ENCODE measurements at places on chromosomes 16 and 17.
A peak's percentile ranks its signal among the peaks of the same experiment; 100 is the strongest.

GRCh38 chr17:3719265-3719664 lies 4.4 kb upstream of the HASPIN start:
- DNase-seq, result no peak

DNA sequence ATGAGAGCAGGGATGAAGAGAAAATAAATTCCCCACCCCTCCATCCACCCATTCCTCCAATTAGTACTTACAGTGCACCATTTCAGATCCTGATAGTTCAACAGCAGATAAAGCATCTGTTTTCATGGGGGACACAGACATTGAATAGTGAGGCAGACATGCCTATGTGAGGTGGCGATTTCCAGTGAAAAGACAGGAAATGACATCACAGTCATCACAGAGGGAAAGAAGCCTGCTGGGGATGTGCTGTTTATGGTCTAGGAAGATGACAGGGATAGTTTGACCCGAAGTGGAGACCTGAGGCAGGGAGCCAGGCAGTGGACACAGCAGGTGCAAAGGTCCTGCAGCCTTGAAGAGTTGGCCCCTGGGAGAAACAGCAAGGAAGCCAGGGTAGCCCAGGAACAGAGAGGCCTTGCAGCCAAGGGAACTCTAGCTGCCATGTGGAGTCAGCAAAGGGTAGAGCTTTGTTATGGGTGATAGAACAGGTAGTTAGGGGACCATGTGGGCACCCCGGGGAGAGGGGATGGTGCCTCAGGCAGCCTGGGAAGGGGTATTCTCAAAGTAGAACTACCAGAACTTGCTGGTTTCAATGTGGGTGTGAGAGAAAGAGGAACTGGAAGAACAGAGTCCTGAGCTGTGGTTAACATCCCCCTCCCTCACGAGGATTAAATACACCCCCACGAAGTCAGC lies 256.6 kb downstream of the CPPED1 start:
- DNase-seq, result peak; percentile 69

DNA sequence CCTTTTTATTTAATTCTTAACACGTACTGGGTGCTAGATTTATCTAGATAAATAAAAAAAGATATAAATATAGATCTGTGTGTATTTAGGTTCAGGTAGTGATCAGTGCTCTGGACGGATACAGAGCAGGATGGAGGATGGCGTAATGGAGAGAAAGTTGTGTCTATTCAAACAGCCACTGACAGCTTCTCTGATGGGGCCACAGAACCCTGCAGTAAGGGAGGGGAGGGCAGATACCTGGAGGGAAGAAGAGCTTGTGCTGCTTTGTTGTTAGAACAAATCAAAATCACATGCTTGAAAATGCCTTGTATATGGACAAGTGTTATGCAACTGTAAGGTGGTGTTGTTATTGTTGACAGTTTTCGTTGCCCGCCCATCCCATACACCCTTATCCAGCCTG lies 170.2 kb downstream of the UTP18 start:
- no peak for DNase-seq

DNA sequence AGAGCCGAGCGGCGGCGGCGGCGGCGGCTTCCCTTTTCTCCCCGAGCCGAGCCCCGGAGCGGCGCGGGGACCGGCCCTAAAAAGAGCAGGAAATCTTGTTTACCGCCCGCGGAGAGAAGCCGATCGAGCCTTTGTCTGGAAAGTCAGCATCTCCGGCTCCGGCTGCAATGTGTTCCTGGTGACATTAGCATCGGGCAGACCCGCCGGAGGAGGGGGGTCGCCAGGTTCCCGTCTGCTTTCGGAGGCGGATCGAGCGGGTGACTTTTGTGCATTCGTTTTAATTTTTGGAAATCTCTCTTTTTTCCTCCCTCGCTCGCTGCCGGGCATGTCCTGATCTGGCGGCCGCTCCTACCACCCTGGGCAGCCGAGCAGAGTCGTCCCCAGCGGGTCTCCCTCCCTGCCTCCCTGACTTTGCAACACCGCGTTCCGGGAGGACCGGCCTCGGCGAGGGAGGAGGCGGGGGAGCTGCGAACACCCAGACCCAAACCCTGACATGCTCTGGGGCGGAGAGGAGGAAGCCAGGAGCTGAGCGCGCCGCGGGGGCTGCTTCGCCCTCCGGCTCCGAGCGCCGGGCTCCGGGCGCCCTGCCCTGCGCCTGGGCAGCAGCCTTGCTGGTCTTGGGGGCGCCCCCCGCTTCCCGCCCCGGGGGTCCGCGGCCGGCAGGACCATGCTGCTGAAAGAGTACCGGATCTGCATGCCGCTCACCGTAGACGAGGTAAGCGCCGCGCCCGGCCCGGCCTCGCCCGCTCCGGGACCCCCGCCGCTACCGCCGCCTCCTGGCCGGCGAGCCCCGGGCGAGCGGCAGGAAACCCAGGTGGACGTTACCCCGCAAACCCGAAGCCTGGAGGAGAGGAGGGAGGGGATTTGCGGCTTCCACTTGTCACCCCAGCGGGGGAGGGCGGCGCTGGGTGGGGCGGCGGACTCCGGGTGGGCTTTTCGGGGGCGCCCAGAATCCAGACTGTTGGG lies 690 bp downstream of the PITPNC1 start:
- DNase-seq, result peak; percentile 60

DNA sequence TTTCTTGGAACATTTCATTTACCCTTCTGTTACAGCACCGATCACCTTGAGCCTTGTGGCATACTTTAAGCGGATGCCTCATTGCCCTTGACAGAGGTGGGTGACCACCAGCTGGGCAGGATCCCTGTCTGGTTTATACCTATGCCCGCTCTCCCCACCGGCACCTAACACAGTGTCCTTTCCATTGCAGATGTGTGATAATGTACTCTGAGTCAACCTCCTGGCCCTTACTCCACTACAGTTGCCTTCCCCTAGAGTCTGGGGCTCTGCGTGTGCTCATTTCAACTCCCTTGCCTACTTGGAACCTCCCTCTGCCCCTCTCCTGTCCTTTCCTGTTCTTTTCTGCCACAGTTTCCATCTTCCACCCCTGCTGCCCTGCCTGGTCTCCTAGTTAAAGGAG lies 60.2 kb upstream of the MED13 start:
- DNase-seq, result no peak

DNA sequence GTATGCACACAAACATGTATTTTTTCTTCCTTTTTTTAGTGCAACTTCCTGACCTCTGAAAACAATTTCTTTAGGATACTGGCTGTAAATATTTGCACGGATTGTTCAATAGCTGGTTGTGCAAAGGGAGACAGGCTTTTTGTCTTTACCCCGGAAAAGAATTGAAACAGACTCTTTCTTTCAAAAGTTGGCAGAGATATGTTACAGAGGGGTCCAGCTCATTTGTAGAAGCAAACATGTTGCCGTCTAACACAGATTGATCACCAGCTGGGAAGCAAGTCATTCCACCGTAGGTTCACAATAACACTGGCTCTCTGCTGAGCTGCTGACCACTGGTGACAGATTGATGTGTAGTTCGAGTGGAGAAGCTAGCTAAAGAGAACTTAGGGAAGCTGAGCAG lies 130.9 kb downstream of the STX8 start:
- DNase-seq, result no peak

GRCh38 chr16:181565-182021 lies 1.3 kb downstream of the HBQ1 start:
- no peak for DNase-seq

DNA sequence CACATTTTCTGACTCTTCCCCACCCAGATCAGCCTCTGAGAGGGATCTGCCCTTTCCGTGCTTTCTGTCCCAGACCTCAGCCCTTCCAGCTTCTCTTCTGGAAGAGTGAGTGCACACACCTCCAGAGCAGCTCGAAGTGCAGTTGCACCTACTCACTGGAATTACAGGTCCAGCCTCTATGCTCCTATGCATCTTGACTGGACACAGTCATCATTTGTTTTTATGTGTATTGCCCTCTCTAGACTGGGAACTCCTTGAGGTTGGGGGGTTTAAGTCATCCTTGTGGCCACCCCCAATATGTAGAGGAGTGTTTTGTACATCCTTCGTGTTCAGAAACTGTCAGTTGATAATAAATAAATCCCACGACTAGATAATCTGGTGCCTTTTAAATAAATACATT lies 81.9 kb downstream of the CDK5R1 start:
- DNase-seq, result no peak

DNA sequence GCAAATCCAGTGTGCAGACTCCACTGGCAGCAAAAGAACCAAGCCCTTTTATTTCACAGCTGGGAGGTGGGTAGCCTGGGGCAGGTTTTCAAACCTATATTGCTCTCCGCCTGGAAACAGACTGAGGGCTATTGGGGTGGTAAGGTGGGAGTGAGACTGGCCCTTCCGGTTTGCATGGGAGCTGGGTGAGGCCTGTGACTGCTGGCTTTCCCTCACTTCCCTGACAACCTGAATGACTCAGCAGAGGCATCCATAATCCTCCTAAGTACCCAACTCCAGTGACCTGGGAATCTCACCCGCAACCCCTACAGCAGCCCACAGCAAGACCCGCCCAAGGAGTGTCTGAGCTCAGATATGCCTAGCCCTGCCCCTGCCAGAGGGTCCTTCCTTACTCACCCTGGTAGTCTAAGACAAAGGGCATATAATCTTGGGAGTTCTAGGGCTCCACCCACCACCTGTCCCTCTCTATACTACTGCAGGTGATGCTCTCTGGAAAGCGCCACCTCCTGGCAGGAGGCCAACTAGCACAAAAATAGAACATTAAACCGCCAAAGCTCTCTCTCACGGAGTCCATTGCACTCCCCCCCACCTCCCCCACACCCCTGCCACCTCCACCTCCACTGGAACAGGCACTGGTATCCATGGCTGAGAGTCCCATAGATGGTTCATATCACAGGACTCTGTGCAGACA lies 602.0 kb upstream of the C16orf82 start:
- DNase-seq, result no peak

DNA sequence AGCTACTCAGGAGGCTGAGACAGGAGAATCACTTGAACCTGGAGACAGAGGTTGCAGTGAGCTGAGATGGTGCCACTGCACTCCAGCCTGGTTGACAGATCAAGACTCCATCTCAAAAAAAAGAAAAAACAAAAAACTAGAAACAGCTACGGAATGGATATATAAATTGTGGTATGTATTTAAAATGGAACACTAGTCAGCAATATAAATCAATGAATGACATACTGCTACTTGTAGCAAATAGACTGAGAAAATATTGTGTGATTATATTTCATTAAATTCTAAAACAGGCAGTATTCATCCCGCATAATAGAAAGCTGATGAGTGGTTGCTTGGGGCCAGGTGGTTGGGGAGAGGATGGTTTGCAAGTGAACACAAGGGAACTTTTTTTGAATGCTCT lies 261.7 kb downstream of the BCAS3 start:
- DNase-seq, result no peak

GRCh38 chr17:66373944-66374817 lies 71.8 kb downstream of the PRKCA start:
- no peak for DNase-seq

GRCh38 chr16:66569827-66570405 lies 3.7 kb downstream of the CMTM1 start:
- DNase-seq, result peak; percentile 75

DNA sequence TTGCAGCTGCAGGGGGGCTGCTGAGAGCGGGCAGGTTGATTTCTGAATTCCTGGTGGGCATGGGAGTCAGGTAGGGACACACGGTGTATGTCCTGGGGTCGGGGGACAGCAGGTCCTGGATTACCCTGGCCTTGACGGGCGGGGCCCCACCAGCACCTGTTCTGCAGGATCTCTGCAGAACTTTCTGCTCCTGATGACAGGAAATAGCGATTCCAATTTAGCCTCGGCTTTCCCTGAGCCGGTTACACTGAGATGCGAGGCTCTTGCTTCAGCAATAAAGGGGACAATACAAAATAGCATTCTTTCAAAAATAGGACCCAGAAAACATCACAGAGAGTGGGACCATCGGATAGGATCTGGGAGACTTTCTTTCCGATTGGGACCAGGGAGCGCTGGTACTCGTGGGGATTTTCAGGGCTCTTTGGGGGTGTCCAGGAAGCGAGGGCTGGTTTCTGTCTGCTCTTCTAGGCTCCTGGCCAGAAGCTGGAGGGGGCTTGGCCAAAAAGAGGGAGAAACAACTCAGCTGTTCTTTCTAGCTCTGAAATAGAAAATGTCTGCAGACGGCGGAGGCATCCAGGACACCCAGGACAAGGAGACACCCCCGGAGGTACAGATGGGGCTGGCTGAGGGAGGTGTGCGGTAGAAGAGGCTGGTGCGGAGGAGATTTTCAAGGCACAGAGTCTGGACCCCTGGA lies 642 bp downstream of the ZNF205 start:
- DNase-seq, result no peak

GRCh38 chr16:49738001-49738400 lies 117.9 kb downstream of the ZNF423 start:
- DNase-seq, result no peak

DNA sequence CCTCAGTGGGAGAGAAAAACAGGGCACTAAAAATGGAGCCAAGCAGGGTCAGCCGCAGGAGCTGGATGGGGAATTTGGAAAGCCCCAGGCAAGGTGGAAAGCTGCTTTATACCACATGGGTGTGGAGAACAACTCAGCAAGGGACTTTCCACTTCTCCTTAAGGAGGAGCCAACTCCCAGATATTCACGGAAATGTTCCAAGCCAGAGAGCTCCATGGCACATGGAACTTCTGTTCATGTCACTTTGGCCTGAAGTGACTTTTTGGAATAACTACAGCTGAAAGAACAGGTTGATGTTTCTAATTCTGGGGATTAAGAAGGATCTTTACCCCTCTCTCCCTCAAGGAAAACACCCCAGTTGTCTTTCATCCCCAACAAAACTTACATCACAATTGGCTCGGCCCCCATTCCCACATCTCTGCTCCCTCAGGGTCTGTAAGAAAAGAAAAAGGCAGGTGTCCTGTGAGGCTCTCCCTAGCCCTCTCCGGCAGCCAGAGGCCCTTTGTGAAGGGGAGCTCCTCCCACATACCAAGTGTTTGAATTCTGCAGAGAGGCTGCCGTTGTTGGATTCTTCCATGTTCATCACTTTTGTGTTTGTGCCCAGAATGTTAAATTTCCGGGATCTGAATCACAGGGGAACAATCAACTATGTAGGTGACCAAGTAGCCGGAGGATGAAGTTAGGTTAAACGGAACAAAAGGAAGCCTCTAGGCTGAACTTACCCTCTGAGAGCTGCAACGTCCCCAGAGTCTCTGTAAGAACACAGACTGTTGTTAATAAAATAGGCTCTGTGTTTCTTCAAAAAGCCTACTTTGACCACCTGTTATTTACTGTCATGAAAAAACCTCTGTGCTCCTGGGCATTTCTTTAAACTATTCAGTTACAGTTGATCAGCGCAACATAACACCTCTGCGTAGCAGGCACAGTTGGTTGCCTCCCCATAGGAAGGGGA lies 41.0 kb downstream of the STAT5A start:
- DNase-seq, result no peak

DNA sequence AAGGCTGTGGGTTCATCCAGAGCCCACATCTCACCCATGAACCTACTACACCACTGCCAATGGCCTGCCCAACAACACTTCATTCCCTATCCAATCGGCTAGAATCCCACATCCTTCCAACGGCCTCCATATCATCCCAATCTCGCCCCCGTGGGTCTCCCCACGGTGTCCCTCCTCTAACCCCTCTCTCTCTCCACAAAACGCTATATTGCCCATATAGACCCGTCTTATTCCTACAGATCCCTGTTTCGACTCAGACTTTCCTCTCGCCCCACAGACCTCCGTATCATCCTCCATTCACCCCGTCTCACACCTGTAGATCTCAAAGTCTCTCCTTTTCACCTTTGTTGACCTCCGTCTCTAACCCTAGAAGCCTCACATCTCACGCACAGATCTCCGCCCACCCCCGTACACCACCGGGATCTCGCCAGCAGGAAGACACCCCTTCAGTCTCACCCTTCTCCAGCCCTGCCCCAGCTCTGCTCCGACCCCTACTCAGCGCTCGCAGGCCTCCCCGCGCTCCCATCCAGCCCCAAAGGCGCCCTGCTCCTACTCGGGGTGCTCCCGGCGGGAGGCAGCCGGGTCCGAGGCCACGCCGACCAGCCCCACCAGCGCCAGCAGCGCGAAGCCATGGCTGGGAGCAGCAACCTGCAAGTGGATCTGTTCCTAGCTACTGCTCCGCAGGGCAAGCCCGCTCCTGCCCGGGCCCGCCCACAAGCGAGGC lies at the start of gene FDXR:
FDXR (minus strand) TSS at position 682 of the 724 bp plus-strand sequence; CDS start at position 632, 50 bp downstream.
- no peak for DNase-seq
